ENCODE measurements at places on chromosomes 12 and 14.

GRCh38 chr14:86798330-86798729 is 1194.7 kb downstream of the GALC start:
- DNase-seq, result no peak

DNA sequence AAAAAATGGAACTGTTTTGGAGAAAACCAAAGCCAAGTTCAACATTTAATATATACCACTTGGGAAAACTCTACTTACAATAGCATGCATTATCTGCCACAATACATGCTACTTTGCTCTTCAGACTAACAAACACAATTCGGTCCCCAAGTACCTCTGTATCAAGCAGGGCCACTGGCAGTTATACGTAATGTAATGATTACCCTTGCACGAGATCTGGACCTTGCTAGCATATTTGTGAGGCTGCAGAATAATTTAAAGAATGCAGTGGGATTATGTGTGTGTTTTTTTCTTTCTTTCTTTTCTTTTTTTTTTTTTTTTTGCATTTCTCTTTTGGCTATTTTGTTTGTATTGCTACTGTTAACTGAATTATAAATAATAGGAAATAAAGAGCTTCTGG is 22.8 kb upstream of the PYGL start:
- no peak for DNase-seq

GRCh38 chr14:73685328-73685727 is 28.9 kb downstream of the PNMA1 start:
- DNase-seq, result no peak

GRCh38 chr14:103891667-103892215 is 36.5 kb upstream of the TDRD9 start:
- DNase-seq, result no peak

- no peak for DNase-seq
Measured at GRCh38 chr12:20482491-20483054, 114.2 kb downstream of the PDE3A start.

DNA sequence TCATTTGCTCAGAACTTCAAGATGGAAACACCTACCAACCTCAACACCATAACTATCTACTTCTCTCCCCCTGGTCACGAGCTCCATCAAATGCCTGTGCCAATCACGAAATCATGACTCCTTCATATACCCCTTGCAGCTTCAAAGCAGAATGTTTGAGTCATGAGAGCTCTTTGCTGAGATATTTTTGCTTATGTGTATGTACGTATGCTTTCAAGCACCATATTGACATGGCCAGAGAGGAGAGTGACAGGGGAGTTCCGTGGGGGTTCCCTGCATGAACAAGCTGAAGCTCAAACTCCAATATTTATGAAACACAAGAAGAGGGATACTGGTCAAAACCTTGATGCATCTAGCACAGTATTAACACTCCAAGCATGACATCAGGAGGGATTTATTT is 374.4 kb downstream of the DPF3 start:
- DNase-seq, result no peak

DNA sequence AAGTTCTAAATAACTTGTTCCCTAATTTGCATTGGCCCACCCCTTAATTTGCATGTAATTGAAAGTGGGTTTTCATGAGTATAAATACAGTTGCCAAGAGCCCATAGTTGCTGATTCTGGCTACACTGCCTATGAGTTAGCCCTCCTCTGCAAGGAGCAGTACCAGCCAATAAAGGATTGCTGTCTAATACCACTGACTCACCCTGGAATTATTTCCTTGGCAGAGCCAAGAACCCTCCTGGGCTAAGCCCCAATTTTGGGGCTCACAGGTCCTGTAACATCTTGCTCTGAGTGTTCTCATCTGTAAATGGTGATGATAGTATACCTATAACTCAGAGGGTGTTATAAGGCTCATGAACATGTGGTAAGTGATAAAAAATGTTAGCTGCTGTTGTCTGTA is 6.8 kb downstream of the TTC8 start:
- DNase-seq, result no peak

GRCh38 chr14:74658535-74659131 is 46.6 kb upstream of the LTBP2 start:
- no peak for DNase-seq

DNA sequence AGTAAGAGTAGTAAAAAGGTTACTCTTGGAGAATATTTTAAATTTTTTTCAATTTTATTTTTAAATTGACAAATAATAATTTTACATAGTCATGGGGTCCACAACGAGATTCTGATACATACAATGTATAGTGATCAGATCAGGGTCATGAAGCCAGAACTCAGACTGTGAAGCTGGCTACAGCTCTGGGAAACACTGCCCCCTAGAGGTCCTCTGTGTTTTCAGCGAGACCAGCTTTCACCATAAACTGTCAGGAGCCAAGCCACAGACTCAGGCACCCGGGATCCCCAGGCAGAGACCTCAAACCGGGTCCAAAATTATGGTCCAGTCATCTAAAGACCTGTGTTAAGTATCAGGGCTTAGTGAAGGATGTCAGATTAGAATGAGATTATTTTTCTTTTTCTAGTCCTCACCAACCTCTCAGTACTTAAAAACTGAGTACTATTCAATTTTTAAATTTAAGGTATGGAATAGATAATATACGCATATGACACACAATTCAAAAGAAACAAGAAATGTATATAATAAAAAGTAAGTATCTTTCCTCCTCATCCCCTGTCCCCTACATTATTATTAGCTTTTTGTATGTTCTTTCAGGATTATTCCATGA is 397.1 kb downstream of the MDGA2 start:
- no peak for DNase-seq

GRCh38 chr12:3252450-3252891 is 175.3 kb downstream of the TSPAN9 start:
- no peak for DNase-seq

DNA sequence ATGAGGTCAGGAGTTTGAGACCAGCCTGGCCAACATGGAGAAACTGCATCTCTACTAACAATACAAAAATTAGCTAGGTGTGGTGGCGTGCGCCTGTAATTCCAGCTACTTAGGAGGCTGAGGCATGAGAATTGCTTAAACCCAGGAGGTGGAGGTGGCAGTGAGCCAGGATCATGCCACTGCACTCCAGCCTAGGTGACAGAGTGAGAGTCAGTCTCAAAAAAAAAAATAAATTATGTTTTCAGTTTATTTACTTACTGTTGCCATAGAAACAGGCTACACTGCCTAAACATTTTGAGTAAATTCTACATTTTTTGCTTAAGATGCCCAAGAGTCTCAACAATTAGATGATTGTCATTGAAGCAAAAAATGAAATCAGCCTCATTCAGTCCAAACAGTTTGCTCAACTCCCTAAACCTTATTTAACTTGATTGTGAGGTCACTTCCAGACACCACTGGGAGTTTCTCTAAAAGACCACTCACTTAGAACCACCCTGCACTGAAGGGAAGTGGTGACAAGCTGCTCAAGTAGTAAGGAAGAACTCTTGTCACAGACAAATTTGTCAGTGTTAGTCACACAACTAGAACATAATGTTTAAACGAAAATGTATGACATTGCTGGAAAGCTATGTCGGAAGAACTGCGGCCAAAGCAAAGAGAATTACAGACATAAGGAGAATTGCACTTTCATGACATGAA is 9.8 kb upstream of the GNPNAT1 start:
- no peak for DNase-seq

DNA sequence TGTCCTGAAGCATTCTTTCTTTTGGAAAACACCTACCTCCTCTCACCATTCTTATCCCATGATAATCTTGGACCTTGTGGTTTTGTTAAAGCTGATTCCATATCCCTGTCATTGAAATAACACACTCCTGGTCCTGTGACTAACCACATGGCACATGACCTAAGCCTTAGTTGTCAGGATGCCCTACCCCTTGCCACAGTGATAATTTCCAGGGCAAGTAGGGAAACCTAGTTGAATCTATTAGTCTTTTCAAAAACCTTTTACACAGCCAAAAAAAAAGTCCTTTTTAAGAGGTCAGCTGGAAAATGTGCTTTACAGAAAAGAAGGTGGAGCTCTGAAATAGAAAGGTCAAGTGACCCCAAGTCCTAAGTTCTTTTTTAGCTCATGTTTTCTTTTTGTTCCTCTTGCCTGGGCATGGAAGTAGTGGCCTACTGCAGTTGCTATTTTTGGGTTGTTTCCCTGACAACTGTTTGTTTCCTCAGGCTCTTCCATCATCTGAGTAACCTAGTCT is 608.4 kb downstream of the LRFN5 start:
- DNase-seq, result peak; percentile 47

DNA sequence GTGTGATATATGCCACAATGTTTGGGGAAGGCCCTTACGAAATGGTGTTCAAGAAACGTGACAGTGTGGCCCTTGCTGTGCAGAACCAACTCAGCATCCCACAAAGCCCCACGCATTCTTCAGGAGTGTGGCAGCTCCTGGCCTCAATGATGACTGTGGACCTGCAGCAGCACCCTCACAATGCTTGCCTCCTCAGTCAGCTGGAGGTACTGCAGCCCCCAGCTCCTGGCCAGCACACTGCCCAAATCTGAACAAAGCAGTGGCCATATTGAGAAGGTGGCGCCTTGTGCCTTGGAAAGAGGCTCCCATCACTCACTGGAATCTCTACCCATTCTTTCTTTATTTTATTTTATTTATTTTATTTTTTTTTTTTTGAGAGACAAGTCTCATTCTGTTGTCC is 10.4 kb downstream of the POLE2 start:
- no peak for DNase-seq

GRCh38 chr12:53866727-53867126 is 71.9 kb upstream of the HOXC13 start:
- DNase-seq, result no peak

DNA sequence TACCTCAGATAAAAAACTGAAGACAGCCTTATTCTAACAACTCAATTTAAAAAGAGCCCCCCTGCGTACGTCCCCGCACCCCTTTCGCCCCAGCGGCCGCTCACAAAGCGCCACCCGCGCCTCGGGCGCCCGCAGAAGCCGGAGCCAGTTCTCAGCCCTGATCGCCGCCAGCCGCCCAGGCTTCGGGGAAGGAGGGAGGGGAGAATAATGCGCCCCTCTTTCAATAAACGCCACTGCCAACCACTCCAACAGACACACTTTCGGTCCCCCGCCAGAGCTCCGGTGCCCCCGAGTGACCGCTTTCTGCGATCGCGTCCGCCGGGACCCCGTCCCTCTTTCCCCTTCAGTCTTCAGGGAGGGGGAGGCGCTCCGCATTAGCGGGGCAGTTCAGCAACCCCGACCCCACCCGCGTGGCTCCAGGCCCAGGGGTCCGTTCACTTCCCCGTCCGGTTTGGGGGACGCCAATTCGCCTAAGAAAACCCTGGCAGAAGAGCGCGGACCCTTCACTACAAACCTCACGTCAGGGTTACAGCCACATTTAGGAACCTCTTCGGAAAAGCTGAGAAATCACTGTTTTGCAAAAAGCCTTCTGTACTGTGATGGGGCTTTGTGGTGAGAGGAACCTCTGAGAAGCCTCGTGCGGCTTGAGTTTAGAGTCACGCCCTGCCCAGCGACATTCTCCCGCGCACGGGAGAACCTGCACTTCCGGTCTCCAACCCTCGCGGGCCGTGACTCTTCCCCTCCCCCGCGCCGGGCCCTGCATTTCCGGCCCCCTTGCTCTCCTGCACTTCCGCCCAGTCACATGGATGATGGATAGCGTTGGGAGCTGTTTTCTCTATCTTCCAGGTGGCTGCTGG is 18.7 kb downstream of the FOXG1 start:
- DNase-seq, result no peak

- DNase-seq, result no peak
Measured at GRCh38 chr12:50887191-50887590, 44.5 kb downstream of the TMPRSS12 start.

DNA sequence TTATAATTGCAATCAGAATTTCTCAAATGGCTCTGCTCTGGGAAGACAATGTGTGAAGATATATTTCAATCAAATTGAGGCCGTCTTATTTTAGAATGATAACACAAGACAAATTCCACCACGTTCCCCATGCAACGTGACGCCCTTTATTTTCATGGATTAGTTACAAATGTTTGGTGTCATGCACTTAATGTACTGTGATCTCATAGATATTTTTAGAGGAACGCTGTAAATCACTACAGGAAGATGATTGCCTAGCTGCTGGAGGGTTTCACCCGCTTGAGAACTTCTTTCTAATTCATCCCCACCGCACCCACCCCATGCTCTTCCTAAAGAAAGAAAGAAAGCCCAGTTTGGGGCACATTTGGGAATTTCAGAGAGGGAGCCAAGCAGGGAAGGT is 117.2 kb downstream of the PLXNC1 start:
- no peak for DNase-seq

DNA sequence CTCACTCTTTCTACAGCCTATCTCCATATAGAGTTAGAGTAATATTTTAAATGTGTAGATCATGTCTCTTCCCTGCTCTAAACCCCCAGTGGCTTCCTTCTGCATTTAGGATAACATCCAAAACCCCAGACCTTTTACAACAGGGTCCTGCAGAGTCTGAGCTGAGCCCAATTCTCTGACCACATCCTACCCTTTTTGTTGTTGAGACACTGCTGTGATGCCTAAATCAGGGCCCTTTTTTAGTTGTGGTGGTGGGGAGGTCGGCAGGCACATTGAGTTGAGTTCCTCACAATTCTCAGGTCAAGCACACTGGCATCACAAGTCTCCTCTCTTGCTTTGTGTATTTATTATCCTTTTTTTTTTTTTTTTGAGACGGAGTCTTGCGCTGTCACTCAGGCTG is 1.8 kb upstream of the DDX47 start:
- DNase-seq, result no peak

DNA sequence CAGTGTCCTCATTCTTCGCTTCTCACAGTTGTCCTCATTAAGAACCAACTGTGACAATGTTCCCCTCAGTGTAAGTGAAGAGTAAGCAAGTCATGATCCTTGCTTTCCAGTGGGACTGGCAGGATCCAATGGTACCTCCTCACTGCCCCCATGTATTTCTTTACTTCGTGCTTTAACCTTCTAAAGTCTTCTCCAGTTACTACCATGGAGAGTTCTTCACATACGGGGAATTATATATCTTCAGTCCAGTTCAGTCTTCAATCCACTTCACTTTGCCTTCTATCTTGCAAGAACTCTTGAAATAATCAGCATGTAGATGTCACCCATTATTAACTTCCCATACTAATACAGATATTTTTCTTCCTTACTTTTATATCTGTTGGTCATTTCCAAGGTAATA is 381.9 kb upstream of the GARIN6 start:
- no peak for DNase-seq

DNA sequence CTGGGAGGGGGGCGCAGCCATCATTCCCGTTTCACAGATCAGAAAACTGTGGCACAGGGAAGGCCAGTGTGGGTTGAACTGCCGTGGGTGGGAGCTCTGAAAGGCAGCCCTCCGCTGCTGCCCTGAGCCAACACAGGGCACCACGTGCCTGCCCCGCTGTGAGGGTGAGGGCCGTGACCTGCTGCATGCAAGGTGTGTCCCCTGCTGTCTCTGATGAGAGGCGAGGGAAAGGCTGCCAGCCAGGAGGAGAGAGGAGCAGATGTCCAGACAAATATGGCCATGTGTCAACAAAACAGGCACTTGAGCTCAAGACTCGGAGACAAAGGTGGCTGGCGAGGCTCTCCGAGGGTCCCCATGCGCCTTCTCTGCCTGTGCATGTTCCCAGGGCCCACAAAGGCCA is 108.8 kb downstream of the RBM19 start:
- no peak for DNase-seq

All from HFF-Myc (cell line).